ENCODE measurements at places on chromosomes 12 and 14.
A peak's percentile ranks its signal among the peaks of the same experiment; 100 is the strongest.

GRCh38 chr12:110109037-110109836, 14.9 kb upstream of the IFT81 start:
- no peak for DNase-seq

DNA sequence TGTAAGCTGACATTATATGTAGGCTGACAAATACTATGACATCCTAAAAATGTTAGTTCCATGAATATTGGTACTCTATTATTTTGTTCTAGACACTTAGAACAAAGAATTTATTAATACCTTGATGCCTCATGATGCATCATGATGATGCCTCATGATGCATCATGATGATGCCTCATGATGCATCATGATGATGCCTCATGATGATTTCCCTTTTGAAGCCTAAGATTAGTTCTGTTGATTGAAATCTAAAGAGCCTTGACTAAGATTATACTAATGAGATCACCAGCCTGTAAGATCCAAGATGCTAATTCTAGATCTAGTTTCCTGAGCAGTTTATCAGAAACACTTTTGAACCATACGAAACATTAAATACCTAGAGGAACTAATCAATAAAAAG, 4.6 kb upstream of the CEP128 start:
- no peak for DNase-seq

GRCh38 chr12:49552014-49552413, 13.2 kb downstream of the KCNH3 start:
- peak; percentile 16 for DNase-seq

GRCh38 chr14:83744891-83745290, 1785.1 kb upstream of the FLRT2 start:
- no peak for DNase-seq
